LHCN-M2 (cell line): ENCODE measurements at places on chromosomes 3 and 15. TPM values are rescaled to one million over a fixed set of nuclear protein-coding genes. Genes with fewer than 3 reads are reported as not detected.
A peak's percentile ranks its signal among the peaks of the same experiment; 100 is the strongest.

Gene ZMYND10
- total RNA-seq = 1.3 and 1.9 TPM in 2 replicates

- no peak for DNase-seq
Measured at GRCh38 chr15:64143276-64143675, 8.3 kb upstream of the SNX22 start.

Gene PRR20G
- total RNA-seq = not detected in 2 replicates

DNA sequence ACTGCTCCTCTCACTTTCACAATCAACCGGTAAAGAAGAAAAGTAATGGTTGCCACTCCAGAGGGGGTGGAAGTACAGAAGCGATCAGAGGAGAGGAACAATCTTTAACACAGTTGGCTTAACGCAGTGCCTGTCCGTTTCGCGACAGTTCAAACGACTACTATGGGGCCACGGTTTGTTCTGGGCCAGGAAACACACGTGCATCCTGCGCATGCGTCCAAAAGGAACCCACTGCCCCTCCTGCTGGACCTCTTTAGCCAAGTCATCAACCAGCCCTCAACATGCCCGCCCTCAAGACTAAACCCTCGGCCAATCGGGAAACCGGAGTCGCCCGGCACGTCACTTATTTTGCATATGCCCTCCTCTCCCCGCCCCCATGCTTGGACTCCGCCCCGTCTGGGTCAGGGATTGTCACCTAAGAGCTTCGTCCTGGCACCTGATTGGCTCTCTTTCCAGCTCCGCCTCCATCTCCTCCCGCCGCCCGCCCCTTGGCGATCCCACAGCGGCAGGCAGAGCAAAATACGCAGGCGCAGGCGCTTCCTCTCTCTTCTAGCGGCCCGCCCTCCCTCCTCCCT is 345 bp upstream of the CDV3 start:
- peak; percentile 100 for DNase-seq

Gene SERPINI2
- not detected in 2 replicates for total RNA-seq

DNA sequence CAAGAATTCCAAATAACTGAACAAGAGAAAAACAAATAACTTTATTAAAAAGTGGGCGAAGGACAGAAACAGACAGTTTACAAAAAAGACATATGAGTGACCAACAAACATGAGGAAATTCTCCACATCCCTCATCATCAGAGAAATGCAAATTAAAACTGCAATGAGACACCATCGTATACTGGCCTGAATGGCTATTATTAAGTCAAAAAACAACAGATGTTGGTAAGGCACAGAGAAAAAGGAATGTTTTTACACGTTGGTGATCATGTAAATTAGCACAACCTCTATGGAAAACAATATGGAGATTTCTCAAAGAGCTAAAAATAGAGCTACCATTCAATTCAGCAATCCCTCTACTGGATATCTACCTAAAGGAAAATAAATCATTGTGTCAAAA is 1260.4 kb upstream of the ALCAM start:
- DNase-seq = no peak

Gene PRICKLE2
- 12.0 and 12.1 TPM in 2 replicates for total RNA-seq

- peak; percentile 84 for DNase-seq
Measured at GRCh38 chr3:29385046-29385830, 104.4 kb downstream of the RBMS3 start.

- no peak for DNase-seq
Measured at GRCh38 chr15:35986191-35986721, 440.3 kb upstream of the DPH6 start.

- peak; percentile 5 for DNase-seq
Measured at GRCh38 chr3:160097478-160097877, 108.8 kb downstream of the IL12A start.

Gene CLDN16
- 0.13 TPM in 1 of 2 replicates, not detected in the other for total RNA-seq

GRCh38 chr3:83218383-83219200 is 1457.1 kb upstream of the GBE1 start:
- no peak for DNase-seq

DNA sequence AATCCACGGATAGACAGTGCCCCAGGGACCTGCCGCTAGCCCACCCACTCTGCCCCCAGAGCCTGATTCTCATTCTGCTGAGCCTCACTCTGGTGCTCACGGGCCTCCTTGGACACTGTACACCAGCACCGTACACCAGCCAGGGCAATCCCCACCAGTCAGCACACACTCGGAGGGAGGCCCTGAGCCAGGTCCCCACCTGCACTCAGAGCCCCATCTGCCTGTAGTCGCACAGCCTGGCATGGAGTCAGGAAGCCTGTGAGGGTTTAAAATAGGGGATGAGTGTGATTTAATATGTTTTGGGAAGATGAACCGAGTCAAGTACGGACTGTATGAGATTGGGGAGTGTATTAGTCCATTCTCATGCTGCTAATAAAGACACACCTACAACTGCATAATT is 223.0 kb downstream of the SLCO3A1 start:
- DNase-seq = no peak

Gene TRPM1
- total RNA-seq = not detected in 2 replicates

- DNase-seq = no peak
Measured at GRCh38 chr15:66072616-66073361, 180.8 kb downstream of the MEGF11 start.

- peak; percentile 49 for DNase-seq
Measured at GRCh38 chr3:129795186-129796010, 98.1 kb downstream of the TMCC1 start.

DNA sequence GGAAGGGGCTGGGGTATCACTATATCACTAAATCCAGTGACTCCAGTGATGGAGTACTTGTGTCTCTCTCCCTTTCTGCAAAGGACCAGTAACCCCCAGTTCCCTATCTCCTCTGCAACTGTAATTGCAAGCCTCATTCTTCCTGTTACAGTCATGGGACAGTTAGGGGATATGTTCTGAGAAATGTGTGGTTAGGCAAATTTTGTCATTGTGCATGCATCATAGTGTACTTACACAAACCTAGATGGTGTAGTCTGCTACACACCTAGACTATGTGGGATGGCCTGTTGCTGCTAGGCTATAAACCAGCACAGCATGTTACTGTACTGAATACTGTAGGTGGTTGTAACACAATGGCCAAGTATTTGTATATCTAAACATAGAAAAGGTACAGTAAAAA is 2.2 kb downstream of the VPS8 start:
- DNase-seq = no peak

DNA sequence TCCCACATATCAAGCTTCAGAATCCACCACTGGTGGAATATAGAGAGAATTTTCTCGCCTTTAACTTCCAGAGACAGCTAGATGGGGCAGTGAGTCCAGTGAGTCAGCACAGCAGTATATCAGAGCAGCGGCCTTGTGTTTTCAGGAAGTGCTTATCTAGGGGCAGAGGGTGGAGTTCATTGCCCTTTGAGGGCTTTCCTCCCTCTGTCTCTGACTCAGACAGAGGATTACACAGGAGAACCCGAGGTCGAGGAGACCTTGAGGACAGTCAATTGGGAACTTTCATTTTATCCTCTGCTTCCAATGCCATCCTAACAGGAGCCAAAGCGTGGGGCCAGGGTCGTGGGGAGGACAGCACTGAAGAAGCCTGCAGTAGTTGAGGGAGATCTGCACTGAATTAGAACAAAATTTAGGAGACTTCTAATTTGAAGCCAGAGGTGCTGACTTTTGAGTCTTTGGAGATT is 109.6 kb upstream of the UMPS start:
- DNase-seq = peak; percentile 40
